ENCODE measurements at places on chromosomes 5 and 9.

GRCh38 chr5:177370488-177371119 is 12.9 kb downstream of the RGS14 start:
- no peak for DNase-seq

DNA sequence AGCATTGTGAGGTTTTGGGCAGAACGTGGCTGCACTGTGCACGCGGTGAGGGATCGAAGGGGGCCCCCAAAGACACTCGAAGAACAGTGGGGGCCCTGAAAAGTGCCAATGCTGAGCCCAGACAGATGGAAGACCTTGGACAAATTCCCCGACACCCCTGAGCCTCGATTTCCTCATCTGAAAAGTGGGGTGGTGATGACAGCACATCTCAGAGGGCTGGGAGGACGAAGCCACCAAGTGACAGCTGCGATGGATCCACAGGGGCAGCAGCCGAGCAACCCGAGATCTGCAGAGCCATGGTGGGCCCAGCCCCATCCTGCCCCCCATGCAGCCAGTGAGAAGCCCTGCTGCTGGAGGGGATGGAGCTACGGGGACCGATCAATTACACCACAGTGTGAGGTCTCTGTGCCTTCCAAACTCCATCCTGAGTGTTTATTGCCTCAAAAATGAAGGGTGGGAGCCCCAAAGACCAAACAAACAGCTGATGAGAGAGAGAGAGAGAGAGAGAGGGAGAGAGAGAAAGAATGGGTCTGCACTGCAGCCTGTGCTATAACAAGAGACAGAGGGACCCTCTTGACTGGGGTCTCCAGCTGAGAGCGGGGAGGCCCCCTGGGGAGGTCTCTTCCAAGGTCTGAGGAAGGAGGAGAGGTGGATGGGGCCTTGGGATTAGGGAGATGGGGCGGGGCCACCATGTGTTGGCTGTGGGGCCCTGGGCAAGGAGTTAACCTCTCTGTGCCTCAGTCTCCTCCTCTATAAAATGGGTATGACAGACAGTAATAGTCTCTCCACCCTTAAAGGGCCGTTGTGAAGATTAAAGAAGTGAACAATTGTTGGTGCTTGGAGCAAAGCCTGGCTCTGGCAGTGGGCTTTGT is 134.4 kb upstream of the IER5L start:
- DNase-seq: no peak

- DNase-seq: no peak
Observed at GRCh38 chr5:11888221-11888620, 16.0 kb downstream of the CTNND2 start.

- no peak for DNase-seq
Observed at GRCh38 chr9:101366038-101366756, 18.6 kb downstream of the BAAT start.

GRCh38 chr5:158754018-158754514 is 345.6 kb downstream of the EBF1 start:
- no peak for DNase-seq

- no peak for DNase-seq
Observed at GRCh38 chr9:111029260-111029659, 9.0 kb downstream of the LPAR1 start.

DNA sequence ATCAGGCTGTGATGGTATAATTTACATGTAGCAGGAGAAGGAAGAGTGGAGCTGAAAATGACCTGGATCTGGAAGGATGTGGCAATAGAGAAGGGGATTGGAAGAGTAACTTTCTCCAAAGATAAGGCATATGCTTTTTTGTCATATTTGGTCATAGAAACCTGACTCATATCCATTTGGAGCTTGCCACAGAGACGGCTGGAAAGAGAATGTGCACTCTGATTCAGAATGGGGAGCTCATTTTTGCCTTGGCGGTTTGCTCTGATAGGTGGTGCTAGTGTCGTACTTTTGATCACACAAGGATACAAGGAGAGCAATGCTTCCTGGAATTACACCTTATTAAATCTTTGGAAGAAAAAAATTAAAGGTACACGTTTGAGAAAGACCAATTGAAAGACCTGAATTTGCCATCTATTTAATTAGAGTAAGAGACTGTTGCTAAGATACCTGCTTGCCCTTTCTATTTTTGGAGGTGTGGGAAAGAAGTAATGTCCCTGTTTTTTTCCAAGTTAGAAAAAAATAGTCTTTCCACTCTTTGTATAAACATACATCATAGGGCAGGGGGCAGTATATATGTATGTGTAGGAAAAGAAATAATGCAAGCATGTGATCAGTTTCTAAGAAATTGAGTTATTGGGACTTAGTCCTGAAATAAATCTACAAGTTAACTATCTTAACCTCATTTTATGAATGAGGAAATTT is 5.4 kb downstream of the LSM11 start:
- DNase-seq: no peak

- peak; percentile 6 for DNase-seq
Observed at GRCh38 chr5:16936150-16936988, at the start of gene MYO10. Gene MYO10 (minus strand): TSS chr5:16936288. CDS start chr5:16935808, 480 bp downstream.

- no peak for DNase-seq
Observed at GRCh38 chr9:76690973-76691370, 73.3 kb upstream of the PCA3 start.

DNA sequence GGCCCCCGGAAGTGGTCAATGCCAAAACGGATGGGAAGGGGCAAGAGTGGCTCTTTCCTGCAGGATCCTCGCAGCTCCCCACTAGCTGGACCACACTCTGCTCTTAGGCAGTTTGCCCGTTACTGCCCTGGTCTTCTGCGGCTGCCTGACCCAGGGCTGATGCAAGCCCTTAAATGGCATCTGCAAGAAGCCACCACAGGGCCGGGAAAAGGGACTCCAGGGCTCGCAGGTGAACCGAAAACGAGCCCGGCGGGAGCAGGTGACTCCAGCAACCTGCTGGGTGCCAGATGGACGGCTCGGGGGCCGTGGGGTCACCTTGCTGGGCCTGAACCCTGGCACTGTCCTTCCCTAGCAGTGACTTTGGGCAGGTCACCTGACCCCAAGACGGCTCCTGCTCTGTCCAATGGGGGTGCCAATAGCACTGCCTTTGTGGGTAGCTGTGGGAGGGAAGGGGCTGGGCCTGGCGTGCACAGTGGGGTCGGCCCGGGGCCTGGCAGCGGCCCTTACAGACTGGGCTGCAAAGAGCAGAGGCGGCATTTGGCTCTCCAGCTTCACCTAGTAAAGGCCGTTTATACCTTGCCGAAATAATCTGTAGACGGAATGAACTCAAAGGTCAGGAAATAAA is 1.3 kb downstream of the TMEM250 start:
- DNase-seq: no peak

- no peak for DNase-seq
Observed at GRCh38 chr5:137629646-137630045, 106.2 kb downstream of the KLHL3 start.

DNA sequence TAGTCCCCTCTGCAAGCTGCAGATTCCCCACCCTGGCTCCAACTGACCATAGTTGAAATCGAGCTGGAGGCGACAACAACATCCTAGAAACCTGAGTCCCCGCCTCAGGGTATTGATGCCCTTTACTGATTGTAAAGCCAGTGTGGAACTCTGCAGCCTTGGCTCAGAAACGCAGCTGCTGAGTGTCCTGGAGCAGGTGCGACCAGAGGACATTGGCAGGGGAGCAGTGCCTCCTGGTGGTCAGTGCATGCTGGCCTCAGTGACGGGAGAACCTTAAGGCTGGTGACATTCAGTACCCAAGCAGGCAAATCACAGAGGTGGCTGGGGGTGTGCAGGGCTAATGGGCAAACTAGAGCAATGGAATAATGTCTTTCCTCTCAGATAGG is 20.4 kb upstream of the ZNF354B start:
- DNase-seq: peak; percentile 14

DNA sequence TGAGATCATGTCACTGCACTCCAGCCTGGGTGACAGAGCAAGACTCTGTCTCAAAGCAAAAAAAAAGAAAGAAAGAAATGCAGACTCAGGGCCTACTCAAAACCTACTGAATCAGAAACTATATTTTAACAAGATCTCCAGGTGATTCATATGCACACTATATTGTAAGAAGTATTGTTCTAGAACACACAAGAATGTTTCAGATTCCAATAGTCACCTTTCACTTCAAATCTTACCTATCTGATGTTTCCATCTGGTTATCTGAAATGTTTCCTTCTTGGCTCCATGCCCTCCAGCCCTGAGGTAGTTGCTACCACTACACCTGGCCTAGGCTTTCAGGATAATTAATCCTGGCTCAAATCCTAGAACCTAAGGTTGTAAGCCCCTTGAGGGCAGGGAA is 36.8 kb upstream of the SNX2 start:
- no peak for DNase-seq

DNA sequence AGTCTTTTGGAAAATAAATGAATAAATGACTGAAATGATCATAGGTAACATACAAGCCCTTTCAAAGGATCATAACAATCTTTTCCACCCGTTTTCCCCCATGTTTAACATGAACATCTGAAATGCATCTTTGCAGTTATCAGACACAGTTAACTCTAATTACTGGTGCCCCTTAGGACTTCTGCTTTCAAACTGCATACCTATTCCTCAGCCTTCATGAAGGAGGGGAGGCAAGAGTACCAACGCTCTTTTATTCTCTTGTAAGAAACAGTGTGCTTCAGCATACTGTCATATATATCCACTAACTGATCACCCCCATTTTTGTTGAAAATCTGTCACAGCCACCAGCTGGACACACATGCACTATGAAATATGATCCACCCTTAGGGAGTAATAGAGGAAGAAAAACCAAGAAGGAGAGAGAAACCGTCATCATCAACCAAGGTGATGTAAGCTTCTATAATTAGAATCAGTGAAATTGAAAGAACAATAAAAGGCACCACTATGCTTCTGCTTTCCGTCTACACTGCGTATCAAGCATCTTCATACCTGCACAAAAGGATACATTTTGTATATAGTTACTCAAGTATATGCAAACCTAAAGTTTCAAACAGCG is 98.7 kb downstream of the RAPGEF6 start:
- no peak for DNase-seq

GRCh38 chr9:133991214-133991921 is 756 bp downstream of the VAV2 start:
- no peak for DNase-seq

- DNase-seq: no peak
Observed at GRCh38 chr5:59682542-59682941, 211.0 kb downstream of the PDE4D start.

- DNase-seq: no peak
Observed at GRCh38 chr9:80787636-80788035, 901.7 kb downstream of the TLE1 start.

GRCh38 chr9:136203408-136204144 is 1.4 kb downstream of the LHX3 start:
- DNase-seq: no peak

DNA sequence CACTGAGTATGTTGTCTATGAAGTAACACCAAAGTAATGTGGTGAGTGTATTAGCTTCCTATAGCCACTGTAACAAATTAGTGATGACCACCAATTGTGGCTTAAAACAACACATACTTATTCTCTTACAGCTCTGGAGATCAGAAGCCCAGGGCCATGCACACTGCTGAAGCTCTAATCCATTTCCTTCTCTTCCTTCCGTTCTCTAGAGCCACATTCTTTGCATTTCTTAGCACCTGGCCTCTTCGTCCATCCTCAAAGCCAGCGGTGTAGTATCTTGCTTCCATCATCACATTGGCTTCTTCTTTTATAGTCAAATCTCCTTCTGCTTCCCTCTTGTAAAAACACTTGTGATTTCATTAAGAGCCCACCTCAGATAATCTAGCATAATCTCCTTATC is 230.3 kb upstream of the RFX3 start:
- DNase-seq: no peak

- DNase-seq: no peak
Observed at GRCh38 chr5:17203329-17204132, 13.9 kb upstream of the BASP1 start.

DNA sequence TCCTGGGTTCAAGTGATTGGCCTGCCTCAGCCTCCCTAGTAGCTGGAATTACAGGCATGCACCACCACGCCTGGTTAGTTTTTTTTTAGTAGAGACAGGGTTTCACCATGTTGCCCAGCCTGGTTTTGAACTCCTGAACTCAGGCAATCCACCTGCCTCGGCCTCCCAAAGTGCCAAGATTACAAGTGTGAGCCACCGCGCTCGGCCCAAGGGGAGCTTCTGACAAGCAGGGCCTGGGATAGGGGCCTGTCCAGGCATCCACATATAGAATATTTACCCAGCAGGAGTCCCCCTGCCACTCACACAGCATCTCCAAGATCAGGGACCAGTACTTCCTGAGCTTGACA is 10.1 kb downstream of the IRF1 start:
- no peak for DNase-seq

DNA sequence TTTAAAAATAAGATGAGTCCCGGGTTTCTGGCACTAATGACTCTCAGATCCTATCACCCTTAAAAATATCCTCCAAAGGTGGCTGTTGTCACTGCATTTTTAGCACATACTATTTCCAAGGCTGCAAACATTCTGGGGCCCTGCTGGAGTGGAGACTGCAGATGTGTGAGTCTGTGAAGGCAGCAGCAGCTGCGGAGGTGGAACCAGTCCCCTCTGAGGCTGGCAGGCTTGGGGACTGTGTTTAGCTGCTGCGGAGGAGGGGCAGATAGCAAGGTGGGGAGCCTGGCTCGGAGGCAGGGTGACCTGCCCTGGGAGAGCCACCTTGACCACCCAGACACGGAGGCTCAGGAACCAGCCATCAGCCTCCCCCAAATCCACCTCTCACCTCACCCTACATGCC is 77.0 kb downstream of the C5orf15 start:
- no peak for DNase-seq

- DNase-seq: no peak
Observed at GRCh38 chr5:157530226-157530972, 45.2 kb downstream of the ADAM19 start.

- no peak for DNase-seq
Observed at GRCh38 chr9:69027355-69028097, 8.0 kb upstream of the FXN start.

GRCh38 chr9:126156898-126157297 is 169.7 kb upstream of the MVB12B start:
- no peak for DNase-seq

GRCh38 chr5:111734597-111734996 is 22.4 kb downstream of the NREP start:
- DNase-seq: no peak

GRCh38 chr9:82406456-82407085 is 418.0 kb downstream of the SPATA31D1 start:
- no peak for DNase-seq

Measured in stimulated activated CD8-positive, alpha-beta memory T cell treated with anti-CD3 and anti-CD28 coated beads, Interleukin-7, amount 100 ng/mL, for 4 hours (primary cell).